ENCODE measurements at places on chromosomes 7 and 10. TPM values are rescaled to one million over a fixed set of nuclear protein-coding genes. Genes with fewer than 3 reads are reported as not detected.

DNA sequence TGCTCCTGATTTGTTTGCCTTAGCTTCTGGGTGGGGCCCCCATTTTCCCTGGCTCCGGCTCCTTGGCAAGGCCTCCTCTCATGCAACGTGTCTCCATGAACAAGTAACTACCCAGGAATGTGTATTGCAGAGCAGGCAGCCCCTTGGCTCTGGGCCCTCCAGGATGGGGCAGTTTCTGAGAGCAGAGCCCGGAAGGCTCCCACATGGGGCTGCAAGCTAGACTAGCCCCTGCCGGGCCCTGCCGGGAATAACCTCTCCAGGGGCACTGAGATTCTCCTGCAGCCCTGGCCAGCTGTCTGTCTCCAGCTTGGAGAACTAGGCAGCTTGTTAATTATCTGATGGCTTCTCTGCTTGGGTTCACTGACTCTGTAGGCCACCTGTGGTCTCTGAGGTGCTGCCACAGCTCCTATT is 184.0 kb upstream of the INHBA start:
- peaks cover 45% of the 10 kb centered on the region for H3K4me1 ChIP-seq
- H3K36me3 ChIP-seq: no peaks in the 10 kb centered on the region
- H3K4me3 ChIP-seq: no peak overlapping the region
- no peaks in the 10 kb centered on the region for H3K27me3 ChIP-seq
- peak overlapping the region; percentile 95 for H3K27ac ChIP-seq
- DNase-seq: peak; percentile 98

GRCh38 chr7:93958216-93958615 is 36.7 kb downstream of the GNG11 start:
- peaks cover 4% of the 10 kb centered on the region for H3K4me1 ChIP-seq
- peak; percentile 74 for DNase-seq
- H3K27ac ChIP-seq: no peak overlapping the region
- H3K27me3 ChIP-seq: no peaks in the 10 kb centered on the region
- no peaks in the 10 kb centered on the region for H3K36me3 ChIP-seq
- no peak overlapping the region for H3K4me3 ChIP-seq

- no peak for DNase-seq
- no peak overlapping the region for H3K4me3 ChIP-seq
- H3K36me3 ChIP-seq: peaks cover 24% of the 10 kb centered on the region
- H3K27ac ChIP-seq: no peak overlapping the region
- H3K4me1 ChIP-seq: peaks cover 14% of the 10 kb centered on the region
These were observed 9.3 kb downstream of the DAGLB start for GRCh38 chr7:6438427-6438826.

DNA sequence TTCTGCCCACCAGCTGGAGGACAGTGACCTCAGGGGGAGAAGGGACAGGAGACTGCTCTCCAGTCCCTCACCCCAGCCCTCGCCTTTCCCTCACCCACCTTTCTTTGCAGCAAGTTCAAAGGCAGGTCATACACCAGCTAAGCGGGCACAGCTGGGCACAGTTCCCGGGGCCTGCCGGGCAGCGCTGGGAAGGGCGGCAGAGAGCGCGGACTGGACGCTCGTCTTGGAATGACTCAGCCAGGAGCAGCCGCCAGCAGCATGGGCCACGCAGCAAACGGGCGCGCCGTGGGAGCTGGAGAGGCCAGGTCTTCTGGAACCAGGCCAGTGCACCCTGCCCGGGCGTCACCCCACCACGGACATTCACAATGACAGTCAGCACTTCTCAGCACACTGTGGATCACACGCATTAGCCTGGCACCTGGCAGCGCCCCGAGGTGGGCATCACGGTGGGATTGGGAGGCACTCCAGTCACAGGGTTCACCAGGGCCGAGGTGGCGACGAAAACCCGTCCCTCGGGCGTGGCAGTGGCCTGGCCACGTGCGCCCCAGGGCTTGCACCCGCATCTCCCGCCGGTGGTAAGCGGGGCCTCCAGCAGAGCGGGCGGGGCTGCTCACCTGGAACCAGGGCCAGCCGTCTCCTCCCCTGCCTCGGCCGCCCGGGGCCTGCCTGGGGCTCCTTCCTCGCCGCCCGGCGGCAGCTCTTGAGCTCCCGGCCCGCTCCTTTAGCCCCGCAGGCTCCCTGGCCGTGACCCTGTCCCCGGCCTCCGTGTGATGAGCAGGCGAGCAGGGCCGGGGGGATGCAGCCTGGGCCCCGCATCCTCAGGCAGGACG is 29.0 kb upstream of the WDFY4 start:
- H3K36me3 ChIP-seq: no peaks in the 10 kb centered on the region
- peaks cover 7% of the 10 kb centered on the region for H3K4me1 ChIP-seq
- no peak overlapping the region for H3K27ac ChIP-seq
- peak overlapping the region; percentile 44 for H3K4me3 ChIP-seq
- peaks cover 5% of the 10 kb centered on the region for H3K27me3 ChIP-seq

GRCh38 chr7:50687096-50687495 is 95.6 kb downstream of the GRB10 start:
- peaks cover 11% of the 10 kb centered on the region for H3K36me3 ChIP-seq
- no peak overlapping the region for H3K27ac ChIP-seq
- no peak overlapping the region for H3K4me3 ChIP-seq
- no peak for DNase-seq
- no peaks in the 10 kb centered on the region for H3K27me3 ChIP-seq

The ASB15 gene
- total RNA-seq: not detected

- H3K27me3 ChIP-seq: no peaks in the 10 kb centered on the region
- 0 out of 2 replicates have a peak, but pooled peaks cover 2% of the 10 kb centered on the region for H3K36me3 ChIP-seq
- DNase-seq: no peak
- H3K27ac ChIP-seq: no peak overlapping the region
- no peak overlapping the region for H3K4me3 ChIP-seq
These were observed 64.8 kb upstream of the CAPZA2 start for GRCh38 chr7:116797612-116798011.

GRCh38 chr7:31343516-31344305 is 3.2 kb upstream of the NEUROD6 start:
- no peak overlapping the region for H3K27ac ChIP-seq
- DNase-seq: no peak
- no peaks in the 10 kb centered on the region for H3K36me3 ChIP-seq
- no peaks in the 10 kb centered on the region for H3K27me3 ChIP-seq

- 0 out of 2 replicates have a peak, but pooled peaks cover 3% of the 10 kb centered on the region for H3K4me1 ChIP-seq
- H3K27ac ChIP-seq: no peak overlapping the region
- no peak overlapping the region for H3K4me3 ChIP-seq
- peak; percentile 19 for DNase-seq
- H3K36me3 ChIP-seq: no peaks in the 10 kb centered on the region
These were observed 82.1 kb upstream of the PDGFA start for GRCh38 chr7:601595-602340.

DNA sequence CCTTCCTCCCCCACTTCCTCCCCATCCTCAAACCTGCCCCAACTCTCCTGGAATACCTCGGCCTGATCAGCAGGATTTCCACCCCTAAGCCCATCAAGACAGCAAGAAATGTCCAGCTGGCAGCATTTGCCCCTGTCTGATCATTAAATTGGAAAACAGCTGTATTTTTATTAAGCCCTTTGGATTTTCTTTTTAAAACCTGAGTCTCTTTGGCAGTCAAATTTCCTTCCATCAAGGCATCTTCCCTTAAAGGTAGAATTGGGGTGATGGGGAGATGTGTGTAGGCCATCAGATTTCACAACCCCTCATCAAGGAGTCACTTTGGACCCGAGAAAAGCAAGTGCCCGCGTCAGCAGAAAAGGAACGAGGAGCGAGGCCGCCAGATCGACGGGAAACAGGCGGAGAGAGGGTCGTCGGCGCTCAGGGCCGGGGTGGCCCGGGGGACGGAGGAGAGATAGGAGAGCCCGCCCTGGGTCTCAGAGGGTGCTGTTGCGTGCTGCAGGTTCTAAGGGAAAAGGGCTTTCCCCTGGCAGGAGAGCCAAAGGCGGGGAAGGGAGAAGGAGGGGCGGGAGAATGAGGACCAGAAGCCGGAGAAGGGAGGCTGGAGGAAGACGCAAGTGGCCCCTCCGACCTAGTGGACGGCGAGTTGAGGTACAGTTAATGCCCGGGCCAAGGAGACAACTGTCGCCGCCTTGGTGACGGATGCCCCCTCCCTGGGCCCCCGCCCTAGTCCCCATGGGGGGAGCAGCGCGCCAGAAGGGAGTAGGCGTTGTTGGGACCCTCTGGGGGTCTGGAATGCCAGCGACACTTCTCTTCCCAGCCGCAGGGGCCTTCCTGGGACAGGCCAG is 11.5 kb upstream of the GATA3 start:
- H3K4me3 ChIP-seq: no peak overlapping the region
- no peaks in the 10 kb centered on the region for H3K36me3 ChIP-seq
- no peak overlapping the region for H3K27ac ChIP-seq
- DNase-seq: no peak
- 0 out of 2 replicates have a peak, but pooled peaks cover 1% of the 10 kb centered on the region for H3K4me1 ChIP-seq
- H3K27me3 ChIP-seq: peaks cover 98% of the 10 kb centered on the region

The DYNC1I1 gene
- total RNA-seq: not detected

GRCh38 chr10:51718804-51719291 is 19.5 kb upstream of the CSTF2T start:
- peaks cover 5% of the 10 kb centered on the region for H3K4me1 ChIP-seq
- no peak overlapping the region for H3K27ac ChIP-seq
- DNase-seq: peak; percentile 92
- no peaks in the 10 kb centered on the region for H3K36me3 ChIP-seq
- no peaks in the 10 kb centered on the region for H3K27me3 ChIP-seq
